CD4-positive, alpha-beta T cell treated with Interleukin-10 for 1 hour (primary cell): ENCODE measurements at places on chromosomes 7 and 10.
A peak's percentile ranks its signal among the peaks of the same experiment; 100 is the strongest.

- no peak for DNase-seq
Measured at GRCh38 chr7:84744385-84744784, 442.5 kb downstream of the SEMA3D start.

DNA sequence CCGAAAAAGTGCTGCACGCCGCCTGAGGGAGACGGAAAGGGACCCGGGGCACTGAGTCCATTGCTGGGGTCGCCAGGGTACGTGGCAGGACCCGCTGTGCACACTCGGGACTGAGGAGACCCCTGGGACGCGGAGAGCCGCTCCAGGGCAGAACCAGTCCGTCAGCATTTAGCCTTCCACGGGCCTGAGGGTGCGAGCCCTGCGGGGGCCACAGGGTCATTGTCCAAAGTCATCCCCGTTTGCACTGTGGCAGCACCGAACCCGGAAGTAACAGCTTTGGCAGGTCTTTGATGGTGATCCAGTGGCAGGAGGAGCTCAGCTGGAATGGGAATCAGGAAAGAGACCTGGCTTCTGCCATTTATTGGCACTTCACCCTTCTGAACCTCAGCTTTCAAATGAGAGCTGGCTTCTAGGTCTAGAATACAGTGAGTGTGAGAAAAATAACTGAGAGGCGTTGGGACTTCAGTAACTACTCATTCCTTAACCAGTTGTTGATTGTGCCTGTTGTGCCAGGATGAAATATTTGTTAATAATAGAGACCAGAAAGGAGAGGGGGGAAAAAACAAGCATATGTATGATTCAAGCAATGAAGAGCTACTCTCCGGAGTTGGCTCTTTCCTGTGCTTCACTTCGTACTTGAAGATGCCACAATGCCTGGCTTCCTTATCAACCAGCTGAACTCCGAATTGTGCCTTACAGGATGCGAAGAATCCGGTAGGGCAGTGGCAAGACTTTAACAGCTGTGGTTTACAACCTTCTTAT, 811 bp upstream of the ARHGAP12 start:
- DNase-seq = peak; percentile 31

DNA sequence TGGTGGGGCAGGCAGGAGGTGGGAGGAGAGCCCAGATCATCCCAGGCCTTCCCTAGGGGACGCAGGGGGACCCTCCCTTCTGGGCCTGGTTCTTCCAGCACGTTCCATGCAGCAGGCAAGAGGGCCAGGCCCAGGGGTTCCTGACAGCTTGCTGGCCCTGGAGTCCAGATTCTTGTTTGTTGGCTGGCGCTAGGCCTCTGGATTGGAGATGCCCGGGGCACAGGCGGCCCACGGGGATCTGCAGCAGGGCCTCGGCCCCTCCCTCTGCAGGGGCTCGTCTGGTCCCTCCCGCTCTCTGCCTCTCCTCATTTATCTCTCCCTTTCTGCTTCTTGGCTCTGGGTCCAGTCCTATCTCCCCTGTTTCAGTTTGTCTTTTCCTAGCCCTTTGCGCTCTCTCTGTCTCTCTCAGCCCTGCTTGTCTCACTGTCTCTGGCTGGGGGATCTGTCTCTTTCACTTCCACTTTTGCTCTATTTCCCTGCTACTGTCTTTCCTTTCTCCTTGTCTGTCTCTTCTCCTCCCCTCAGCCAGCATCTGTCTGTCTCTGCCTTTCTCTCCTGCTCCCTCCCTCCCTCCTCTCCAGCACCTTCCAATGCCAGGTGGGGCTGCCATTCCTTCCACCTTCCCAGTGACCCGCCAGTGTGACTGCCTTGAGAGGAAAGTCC, 1.1 kb upstream of the AQP1 start:
- no peak for DNase-seq

GRCh38 chr7:14332155-14332554, 342.7 kb upstream of the ETV1 start:
- DNase-seq = no peak

- DNase-seq = no peak
Measured at GRCh38 chr10:130423455-130424305, 287.5 kb downstream of the GLRX3 start.

GRCh38 chr7:47720141-47720906, 138.4 kb upstream of the TNS3 start:
- DNase-seq = no peak

GRCh38 chr10:69863580-69863979, 61.9 kb downstream of the COL13A1 start:
- DNase-seq = no peak

DNA sequence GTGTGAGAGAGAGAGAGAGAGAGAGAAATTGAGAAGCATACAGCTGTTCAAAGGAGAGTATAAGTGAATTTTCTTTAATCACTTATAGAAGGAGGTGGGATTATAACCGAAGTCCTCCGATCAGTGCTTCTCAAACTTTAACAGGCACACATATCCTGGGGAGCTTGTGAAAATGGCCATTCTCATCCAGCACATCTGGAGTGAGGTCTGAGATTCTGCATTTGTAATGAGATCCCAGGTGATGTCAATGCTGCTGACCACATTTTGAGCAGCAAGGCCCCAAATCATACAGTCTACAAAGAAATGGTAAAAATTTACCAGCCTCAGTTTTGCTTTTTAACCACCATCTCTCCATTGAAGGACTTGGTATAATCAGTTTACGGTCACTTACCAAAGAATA, 219.0 kb downstream of the PTEN start:
- DNase-seq = no peak

DNA sequence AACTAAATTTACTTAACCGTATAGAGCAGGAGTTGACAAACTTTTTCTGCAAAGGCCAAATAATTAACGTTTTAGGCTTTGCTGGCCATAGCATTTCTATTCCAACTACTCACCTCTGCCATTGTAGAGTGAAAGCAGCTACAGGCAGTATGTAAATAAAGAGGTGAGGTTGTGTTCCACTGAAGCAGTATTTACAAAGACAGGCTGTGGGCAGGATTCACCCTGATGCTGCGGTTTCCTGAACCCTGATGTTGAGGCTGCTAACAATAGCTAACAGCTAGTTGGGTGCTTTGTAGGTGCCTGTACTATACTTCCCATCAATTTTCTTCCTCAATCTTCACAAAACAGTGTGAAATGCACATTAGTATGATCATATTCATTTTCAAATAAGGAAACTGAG, 47.0 kb upstream of the LAMB1 start:
- DNase-seq = no peak

DNA sequence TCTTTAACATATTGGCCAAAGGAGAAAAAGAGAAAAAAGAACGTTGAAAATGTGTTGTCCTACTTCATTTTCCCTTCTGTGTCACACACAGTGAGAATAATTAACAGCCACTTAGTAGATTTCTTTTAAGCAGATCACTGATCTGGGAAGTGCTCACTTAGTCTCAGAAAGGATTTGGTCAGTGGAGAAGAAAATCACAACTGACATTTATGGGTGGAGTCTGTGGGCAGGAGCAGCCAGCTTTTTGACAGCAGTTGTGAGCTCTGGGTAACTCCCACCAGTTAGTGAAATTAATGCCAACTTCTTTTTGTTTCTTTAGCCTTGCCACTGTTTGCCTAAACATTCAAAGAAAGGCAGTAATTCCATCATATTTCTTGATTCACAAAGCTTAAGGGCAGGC, 49.7 kb downstream of the CDK14 start:
- DNase-seq = no peak

- DNase-seq = peak; percentile 6
Measured at GRCh38 chr7:105448181-105448580, 59.5 kb upstream of the SRPK2 start.

DNA sequence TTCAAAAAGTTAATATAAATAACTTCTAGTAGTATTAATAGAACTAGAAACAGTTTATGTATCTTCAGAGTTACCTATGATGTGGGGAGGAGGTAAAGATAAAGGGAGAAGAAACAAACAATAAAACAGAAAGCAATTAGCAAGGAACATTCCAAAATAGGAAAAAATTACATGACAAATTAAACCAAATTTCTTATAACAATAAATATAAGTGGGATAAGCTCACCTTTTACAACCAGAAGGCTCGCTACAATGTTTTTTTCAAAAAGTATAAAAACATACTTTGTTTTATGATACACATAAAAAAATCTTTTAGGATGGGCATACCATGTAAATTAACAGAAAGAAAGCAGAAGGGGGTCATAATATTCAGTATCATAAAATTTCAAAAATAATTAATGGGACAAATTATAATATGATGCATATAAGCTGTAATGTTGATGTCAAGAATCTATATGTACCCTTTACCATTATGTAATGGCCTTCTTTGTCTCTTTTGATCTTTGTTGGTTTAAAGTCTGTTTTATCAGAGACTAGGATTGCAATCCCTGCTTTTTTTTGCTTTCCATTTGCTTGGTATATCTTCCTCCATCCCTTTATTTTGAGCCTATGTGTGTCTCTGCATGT, 31.8 kb downstream of the GLCCI1 start:
- no peak for DNase-seq

DNA sequence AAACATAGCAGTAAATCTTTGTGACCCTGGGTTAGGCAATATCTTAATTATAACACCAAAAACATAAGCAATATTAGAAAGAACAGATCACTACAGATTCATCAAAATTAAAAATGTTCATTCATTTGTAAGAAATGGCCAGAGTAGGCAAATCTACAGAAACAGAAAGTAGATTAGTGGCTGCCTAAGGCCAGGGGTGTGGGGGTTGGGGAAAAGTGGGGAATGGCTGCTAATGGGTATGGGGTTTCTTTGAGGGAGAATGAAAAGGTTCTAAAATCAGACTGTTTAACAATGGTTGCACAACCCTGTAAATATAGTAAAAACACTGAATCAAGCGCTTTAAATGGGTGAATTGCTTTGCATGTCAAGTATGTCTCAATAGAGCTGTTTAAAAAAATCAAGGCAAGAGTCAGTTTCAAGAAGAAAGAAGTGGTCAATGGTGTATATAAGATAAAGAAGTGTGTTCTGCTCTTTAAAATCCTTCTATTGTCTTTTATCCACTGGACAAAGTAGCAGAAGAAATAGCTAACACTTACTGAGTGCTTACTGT, 42.6 kb downstream of the CDK6 start:
- DNase-seq = no peak

- DNase-seq = no peak
Measured at GRCh38 chr10:27052656-27053055, 47.6 kb downstream of the ANKRD26 start.

DNA sequence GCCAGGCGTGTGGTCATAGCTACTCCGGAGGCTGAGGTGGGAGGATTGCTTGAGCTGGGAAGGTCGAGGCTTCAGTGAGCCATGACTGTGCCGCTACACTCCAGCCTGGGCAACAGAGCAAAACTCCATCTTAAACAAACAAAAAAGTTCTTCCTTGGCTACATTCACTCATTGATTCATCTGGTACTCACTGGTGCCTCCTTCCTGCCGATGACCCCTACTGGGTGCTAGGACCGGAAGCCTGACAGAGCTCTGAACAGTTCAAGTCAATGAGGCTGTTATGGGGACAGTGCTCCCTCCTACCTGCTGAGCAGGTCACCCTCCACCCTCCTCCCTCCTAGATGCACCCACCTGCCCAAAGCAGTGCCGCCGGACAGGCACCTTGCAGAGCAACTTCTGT, 4.9 kb downstream of the PCOLCE start:
- no peak for DNase-seq

- no peak for DNase-seq
Measured at GRCh38 chr10:118256825-118257570, 85.1 kb downstream of the FAM204A start.

- no peak for DNase-seq
Measured at GRCh38 chr10:84826704-84827103, 498.3 kb downstream of the CCSER2 start.
